GM18507 (cell line): ENCODE measurements at places on chromosomes 7 and 10.

GRCh38 chr10:20769481-20769880 lies 127.6 kb downstream of the NEBL start:
- no peak for DNase-seq

GRCh38 chr10:114095559-114096337 lies 52.1 kb downstream of the ADRB1 start:
- DNase-seq: no peak

GRCh38 chr7:107105591-107106245 lies 61.2 kb downstream of the PRKAR2B start:
- no peak for DNase-seq

- no peak for DNase-seq
Measured at GRCh38 chr10:88237896-88238614, 345.1 kb downstream of the RNLS start.

- no peak for DNase-seq
Measured at GRCh38 chr10:32909456-32909855, 48.6 kb downstream of the ITGB1 start.

GRCh38 chr7:134444961-134445315 lies 14.0 kb downstream of the AKR1B1 start:
- DNase-seq: no peak

- DNase-seq: no peak
Measured at GRCh38 chr7:50142425-50143017, 49.5 kb upstream of the ZPBP start.

DNA sequence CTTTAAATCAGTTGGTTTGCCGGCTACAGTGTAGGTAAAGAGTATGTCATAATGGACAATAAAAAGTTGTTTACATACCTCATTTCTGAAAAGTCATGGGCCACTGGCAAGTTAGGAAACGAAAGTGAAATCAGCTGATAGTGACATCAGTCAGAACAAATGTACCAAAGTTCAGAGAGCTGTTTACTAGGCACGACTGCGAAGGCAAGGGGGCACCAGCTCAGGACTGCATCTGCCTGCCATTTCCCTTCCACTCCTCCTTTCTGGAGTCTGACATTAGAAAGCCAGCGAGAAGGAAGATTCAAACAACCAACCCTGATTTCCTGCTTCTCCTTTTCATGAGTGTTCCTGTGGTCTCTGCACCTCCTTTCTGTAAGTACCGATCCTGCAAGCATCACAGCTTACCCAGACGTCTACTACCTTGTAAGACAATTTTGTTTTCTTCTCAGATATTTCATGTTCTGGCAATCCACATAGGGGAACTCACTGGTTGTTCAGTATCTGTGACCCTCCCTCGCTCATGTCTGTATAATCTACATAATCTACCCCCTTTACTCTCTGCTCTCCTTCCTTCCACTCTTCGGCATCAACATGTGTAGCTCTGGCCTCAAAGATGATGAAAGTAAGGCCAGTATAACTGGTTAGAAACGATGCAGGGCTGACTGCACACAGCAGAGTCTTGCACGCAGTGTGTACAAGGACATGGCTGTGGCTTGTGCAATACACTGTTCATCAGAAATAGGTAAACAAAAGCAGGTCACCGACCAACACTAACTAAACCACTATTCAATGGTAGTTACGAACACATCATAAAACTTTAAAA lies at the start of gene TMEM140:
Gene TMEM140 (plus strand): TSS at position 174 of the 823 bp plus-strand sequence. CDS start 16,370 bp downstream, outside the sequence.
- DNase-seq: no peak

DNA sequence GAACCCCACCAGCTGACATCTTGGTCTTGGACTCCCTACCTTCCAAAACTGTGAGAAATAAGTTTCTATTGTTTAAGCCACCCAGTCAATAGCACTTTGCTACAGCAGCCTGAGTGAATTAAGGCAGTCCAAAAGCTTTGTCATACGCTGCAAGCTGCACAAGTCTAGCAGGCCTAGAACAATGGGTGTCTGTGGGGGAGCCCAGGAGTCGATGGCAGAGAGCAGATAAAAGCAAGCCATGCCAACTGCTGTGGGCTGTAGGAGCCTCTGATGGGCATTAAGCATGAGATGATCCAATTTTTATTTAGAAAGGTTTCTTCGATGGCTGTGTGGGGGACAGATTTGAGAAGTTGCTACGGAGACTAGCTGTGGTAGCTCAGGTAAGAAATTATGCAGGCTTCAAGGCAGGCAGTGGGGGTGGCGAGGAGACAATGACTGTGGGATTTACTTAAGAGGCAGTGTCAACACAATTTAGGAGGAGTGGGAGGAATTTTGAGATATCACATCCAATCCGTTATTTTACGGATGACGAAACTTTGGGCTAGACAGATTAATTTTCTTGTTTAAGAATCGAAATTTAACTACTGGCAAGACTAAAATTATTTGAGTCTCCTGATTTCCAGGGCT lies 110.4 kb downstream of the NRCAM start:
- no peak for DNase-seq

DNA sequence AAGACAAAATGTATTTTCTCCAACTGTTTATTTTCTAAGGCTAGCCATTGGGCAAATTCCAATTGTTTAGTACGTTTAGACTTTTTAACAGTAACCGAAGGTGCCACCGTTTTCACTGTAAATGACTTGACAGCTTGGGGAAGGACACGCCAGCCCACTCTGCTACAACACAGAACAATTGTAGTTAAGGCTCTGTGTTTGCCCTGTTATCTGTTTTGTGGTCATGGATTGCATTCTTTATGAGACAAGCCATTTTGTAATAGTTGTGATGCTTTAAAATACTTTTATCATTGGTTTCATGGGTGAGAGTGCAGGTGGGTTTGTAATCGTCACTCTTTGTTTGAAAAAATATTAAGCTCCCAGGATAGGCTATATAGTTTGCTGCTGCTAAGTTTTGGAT lies 6.6 kb upstream of the PITRM1 start:
- DNase-seq: no peak

DNA sequence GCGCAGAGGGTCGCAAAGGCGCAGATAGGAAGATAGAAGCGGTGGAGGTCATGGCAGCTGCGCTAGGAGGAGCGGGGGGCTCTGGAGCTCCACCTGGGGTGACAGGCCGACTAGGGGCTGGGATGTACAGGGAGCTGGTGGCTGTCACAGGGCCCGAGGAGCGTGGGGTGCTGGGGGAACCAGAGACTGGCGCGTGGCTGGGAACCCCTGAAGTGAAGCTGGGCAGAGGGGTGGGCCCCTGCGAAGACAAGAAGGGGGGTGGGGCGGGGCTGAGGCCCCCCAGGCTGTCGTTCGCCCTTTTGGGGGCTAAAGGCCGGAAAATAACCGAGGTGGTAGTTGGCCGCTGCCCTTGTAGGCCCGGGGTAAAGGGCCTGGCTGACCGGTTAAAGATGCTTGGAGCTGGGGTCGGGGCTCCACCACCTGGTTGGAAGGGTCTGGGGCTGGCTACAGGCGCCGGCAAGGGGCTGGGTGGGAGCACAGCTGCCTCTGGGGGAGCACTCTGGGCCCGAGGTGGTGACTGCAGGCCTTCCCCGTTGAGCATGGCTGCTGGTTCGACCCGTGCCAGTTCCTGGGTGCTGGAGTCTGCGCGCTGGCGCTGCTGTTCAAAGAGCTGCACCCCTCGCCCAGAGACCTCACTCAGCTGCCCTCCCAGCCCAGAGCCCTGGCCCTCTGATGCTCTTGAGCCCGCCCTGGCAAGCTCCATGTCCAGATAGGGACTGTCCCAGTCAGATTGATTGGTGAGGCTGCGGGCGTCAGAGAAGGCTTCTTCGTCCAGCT lies 6.8 kb upstream of the MYOZ1 start:
- no peak for DNase-seq

DNA sequence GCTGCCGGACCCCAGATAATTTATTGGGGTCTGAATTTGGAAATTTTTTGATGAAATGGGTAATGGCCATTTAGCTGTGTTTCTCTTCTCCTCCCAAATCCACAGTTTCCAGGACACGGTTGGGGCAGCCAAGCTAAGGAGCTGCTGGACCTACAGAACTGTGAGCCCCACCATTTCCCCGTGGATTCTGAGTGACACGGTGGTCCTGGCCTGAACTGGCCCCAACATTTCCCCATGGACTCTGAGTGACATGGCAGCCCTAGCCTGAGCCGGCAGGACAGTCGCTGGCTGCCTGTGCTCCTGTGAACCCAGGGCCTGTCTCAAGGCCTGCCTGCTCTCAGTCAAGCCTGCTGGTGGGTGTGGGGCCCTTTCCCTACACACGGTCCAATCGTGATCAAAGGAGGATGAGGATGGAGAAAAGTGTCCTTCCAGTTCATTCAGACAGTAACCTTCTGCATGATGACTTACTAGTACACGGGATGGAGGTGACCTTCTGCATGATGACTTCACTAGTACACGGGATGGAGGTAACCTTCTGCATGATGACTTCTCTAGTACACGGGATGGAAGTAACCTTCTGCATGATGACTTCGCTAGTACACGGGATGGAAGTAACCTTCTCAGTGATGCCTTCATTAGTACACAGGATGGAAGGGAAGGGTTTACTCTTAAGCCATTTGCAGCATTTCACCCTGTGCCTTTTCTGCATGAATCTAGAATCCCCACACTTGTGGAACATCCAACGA lies 359.9 kb downstream of the GLRX3 start:
- DNase-seq: no peak

- DNase-seq: no peak
Measured at GRCh38 chr10:37992083-37992482, 15.6 kb upstream of the ZNF25 start.

DNA sequence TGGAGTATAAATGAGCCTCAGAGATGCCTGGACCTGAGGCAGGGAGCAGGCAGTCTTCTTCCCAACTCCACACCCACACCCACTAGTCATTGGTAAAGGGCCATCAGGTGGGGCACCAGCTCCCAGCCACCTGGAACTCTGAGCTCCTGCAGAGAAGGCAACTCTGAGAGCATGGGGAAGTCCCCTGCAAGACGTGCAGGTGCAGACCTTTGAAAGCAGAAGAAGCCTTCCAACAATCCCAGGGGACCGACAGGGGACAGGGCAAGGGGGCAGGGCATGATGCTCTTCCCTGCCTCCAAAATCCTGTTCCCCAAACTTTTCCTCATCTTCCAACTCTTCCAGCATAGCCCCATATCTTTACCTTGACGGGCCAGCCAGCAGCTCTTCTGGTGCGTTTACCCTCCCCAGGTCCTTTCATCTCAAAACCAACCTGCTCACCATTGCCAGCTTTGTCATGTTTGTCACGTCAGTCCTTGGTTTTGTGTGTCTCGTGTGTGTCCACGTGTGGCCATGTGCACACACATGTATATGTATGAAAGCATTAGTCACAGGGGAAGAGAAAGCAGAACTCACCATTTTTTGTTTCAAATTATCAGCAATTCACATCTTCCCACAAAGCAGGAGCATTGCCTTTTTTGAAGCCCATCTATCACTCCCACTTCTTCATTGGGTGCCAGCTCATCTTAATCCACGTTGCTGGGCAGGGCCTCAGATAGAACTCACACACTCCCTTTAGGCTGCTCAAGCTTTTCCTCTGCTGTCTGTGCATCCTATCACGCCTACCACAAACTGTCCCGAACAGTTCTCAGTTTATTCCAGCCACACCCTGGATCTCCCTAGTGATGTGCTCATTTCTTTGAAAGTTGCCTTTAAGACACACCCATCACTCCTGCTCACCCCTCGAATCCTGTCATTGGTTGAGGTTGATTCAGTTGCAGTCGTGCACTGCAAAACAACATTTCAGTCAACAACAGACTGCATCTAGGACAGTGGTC lies 41.0 kb upstream of the AMPH start:
- no peak for DNase-seq

DNA sequence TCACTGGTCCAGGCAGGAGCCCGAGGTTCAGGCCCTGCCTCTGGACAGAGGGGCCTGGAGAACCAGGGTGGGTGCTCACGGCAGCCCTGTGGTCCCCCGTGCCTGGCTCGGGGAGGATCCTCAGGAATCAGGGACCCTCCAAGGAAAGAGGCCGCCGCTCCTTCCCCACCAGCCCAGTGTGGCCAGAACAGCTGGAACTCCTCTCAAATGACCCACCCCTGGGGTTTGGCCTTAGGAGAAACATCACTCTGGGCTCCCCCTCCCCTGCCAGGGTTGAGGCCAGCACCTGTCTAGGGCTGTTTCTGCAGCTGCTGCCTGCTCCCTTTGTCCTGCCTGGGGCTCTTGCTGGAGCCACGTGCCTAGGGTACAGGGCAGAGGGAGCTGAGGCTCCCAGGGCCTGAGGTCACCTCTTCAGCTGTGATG lies 161.0 kb downstream of the RNF216 start:
- no peak for DNase-seq

GRCh38 chr7:42502022-42502421 lies 265.0 kb upstream of the GLI3 start:
- no peak for DNase-seq

GRCh38 chr10:23813687-23814086 lies 374.8 kb downstream of the OTUD1 start:
- DNase-seq: no peak

GRCh38 chr10:43228783-43229207 lies 38.1 kb downstream of the RASGEF1A start:
- no peak for DNase-seq

GRCh38 chr7:51543801-51544553 lies 227.4 kb upstream of the COBL start:
- DNase-seq: no peak

DNA sequence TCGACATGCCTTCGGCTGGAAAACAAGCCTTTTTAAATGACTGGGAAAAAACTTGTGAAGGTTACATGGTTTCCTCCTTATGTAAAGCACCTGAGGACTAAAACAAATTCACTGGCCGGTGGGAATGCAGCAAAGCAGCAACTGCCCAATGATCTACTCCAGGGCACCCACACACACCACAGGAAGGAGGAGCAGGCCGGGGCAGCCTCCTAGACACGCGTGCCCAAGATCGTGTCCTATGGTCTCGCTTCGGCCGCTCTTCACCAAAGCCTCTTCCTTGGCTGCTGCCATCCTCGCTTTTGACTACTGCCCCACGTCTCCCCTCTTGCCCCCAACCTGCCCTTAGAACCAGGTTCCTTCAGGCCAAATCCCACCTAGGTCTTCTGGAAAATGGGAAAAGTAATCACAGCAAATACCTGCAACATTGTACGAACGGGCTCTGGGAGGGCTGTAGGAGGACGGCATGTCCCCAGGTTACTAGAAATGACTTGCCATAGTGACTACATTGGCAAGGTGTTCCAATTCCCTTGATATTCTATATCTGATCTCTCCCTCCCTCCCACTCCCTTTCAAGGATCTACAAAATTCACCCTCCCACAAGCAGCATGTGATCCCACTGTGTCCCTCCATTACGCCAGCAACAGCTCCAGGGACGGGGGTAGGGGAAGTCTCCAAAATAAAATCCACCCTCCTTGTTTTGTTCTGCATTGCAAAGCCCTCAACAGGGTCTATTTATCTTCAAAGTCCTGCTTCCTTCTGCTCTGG lies 84.9 kb downstream of the RNF216 start:
- DNase-seq: no peak

GRCh38 chr7:78605119-78605518 lies 806.5 kb downstream of the PHTF2 start:
- no peak for DNase-seq

- DNase-seq: no peak
Measured at GRCh38 chr10:21458126-21458871, 67.2 kb downstream of the SKIDA1 start.

DNA sequence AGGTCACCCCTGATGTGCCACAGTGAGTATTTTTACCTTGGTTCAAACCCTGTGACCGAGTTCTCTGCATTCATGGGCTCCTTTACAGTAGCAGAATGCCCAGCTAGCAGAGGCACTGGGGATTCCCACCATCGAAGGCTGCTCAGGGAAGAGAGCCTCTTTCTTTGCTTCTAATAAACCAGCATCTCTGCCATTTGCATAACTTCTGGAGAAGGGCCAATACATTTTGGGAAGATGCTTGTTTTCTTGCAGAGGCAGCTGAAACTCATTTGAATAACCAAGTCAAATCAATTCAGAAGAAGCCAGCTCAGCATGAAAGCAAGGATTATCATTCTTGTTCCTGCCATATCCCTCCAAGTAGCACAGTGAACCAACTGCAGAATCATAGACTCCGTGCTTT lies 82.9 kb upstream of the WDR11 start:
- no peak for DNase-seq
